ENCODE measurements at places on chromosomes 16 and 17.

DNA sequence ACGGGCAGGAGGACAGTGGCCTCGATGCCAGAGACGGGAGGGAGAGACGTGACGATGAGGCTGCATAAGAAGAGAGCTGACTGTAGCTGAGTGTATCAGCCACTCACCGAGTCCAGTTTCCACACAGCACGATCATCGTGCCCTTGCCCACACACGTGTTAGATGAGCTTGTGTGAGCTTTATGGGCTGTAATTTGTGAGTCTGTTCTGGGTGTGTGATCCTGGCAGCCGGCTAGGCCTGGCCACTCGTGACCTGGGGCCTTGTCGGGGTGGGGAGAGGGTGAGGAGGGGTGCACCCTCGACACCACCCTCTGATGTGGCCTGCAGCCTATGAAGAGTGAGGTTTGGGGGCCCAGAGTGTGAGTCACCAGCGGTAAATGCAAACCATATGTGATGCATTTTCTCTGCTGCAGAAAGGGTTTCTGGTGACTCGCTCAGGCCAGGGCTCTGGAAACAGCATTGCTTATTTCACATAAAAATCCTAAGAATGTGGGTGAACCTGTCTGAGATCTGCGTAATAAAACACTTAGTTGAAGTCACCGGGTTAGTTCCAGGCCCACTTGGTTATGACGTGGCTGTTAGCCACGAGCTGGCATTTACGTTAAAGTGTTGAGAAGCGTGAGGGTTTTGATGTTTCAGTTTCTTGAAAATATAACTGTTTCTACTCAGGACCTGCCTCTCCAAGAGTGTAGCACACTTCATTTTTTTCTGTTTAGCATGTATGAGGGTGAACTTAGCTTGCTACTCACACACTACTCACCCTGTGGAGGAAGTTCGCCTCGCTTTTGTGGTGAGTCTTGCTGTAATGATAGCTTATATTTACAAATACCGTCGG, 4.2 kb downstream of the METRNL start:
- DNase-seq: peak; percentile 41

DNA sequence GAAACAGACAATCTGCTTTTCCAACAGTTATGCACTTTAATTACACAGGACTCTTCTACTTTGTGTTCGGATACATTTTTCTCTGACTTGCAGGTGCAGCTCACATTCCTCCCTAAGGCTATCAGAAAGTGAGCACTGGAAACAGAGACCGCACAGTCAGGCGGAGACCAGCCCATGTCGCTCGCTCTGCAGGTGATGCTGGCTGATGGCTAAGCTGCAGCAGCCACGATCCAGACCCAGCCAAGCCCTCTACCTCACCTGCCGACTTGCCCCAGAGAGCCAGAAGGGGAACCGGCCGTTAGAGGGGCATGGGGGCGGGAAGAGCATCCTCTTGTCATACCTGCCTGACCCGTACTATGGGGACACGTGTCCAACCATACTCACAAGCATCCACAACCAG, 33.8 kb downstream of the MAP1LC3B start:
- no peak for DNase-seq

GRCh38 chr17:72534776-72535175, 414.0 kb downstream of the SOX9 start:
- no peak for DNase-seq

GRCh38 chr16:69494991-69495392, 70.6 kb downstream of the CYB5B start:
- DNase-seq: peak; percentile 36

DNA sequence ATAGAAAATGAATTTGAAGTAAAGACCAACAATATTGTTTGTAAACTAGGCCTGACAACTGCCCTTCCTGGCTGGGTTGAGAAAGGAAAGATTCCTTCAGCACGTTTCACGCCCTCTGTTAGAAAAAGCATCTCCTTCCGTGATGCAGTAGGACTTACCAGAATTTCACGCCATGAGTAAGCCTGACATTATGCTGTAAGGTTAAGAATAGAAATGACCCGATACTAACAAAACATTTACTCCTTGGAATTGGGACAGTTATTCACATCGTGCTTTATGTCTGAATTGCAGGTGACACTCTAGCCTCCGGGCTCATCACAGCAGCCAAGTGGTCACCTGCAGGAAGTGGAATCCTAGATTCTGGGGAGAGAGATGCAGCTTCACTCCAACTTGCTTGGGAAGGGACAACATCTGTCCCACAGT, 17.5 kb downstream of the MARCHF10 start:
- no peak for DNase-seq

GRCh38 chr17:32713081-32713480, 163.8 kb downstream of the MYO1D start:
- no peak for DNase-seq

GRCh38 chr17:27455236-27455913, 873 bp upstream of the KSR1 start:
- no peak for DNase-seq

GRCh38 chr16:88423448-88423850, 29.6 kb upstream of the ZFPM1 start:
- no peak for DNase-seq

DNA sequence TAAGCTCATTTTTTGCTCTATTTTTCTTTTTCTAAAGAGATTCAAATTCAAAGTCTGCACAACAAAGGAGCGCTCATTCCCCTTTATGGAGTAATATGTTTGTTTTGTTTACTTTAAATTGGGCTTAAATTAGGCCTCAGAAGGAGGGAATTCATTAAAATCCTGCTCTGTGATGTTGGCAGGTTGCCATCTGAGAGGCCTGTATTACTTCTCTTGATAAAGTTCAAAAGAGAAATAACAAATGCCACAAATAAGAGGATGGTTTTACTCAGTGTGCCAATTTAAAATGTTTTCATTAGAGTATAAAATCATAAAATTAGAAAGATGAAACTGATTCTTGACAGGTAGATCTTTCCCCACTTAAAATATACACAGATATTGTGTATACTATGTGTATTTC, 54.5 kb upstream of the HLF start:
- no peak for DNase-seq

DNA sequence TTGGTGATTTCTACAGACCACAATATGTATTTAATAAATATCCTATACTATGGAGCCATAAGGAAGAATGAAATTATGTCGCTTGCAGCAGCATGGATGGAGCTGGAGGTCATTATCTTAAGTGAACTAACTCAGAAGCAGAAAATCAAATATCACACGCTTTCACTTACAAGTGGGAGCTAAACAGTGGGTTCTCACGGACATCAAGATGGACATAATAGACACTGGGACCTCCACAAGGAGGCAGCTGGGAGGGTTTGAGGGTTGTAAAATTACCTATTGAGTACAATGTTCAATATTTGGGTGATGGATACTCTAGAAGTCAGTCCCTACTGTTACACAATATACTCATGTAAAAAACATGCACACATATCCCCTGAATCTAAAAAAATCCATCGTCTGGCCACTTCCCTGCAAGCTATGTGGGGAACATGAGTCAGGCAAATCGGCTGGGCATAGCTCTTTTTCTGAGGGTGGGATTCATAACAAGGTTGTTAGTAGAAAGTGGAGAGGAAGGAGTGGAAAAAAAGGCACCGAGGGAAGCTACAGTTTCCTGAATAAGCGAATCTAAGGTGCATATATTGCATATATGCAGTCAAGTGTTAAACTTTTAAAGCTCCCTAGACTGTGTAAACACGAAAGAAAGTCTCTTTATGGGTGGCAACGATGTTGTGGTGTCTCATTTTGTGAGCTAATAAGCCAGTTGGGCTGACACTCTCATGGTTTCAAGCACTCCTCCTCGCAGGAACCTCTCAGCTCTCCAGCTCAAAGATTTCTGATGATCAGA, 135.2 kb upstream of the CPHXL start:
- no peak for DNase-seq

GRCh38 chr16:31216422-31217135, at the start of gene PYDC1:
Gene PYDC1 (minus strand): TSS chr16:31217135. CDS start chr16:31217028, 107 bp downstream.
- no peak for DNase-seq

GRCh38 chr16:84193480-84193879, 2.5 kb downstream of the ADAD2 start:
- DNase-seq: no peak

DNA sequence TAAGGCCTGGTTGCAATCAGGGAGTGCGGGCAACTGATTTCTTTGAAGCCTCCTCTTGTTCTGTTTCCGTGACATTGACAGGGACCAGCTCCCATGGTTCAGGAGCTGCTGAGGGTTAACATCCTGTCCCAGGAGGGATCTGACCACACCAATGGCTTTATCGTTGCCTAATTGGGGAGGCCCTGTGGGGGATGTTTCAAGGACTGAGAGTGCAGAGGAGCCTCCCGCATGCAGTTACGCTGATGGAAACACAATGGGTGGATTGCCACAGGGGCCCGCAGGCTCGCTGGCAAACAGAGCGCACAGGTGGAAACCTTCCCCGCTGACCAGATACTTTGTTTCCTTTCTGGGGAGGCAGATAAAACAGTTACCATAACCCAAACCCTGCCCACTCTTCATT, 23.8 kb upstream of the ABCC1 start:
- DNase-seq: no peak

DNA sequence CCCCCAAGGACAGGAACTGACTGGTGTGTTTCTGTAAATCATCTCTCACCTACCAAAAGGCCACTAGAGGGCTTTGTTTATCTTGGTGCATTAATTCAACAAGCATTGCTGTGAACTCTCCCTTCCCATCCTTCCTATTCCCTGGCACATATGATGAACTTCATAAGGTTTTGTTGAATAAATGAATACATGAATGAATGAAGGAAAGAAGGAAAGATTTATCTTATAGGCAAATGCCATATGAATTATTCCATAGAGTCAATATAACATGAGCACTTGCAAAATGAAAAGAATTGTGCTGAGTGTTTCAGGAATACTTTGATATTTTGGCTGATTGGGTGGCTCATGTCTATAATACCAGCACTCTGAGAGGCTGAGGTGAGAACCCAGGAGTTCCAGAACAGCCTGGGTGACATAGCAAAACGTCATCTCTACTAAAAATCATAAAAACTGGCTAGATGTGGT, 4.3 kb downstream of the SPDYE4 start:
- no peak for DNase-seq

DNA sequence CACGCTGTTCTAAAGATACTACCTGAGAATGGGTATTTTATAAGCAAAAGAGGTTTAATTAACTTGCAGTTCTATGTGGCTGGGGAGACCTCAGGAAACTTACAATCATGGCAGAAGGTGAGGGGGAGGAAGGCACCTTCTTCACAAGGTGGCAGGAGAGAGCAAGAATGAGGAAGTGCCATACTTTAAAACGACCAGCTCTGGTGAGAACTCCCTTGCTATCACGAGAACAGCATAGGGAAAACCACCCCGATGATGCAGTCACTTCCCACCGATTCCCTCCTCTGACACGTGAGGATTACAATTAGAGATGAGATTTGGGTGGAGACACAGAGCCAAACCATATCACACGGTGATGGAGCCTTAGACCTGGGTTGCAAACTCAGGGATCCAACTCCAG, 317.5 kb upstream of the EEF2KMT start:
- DNase-seq: no peak

DNA sequence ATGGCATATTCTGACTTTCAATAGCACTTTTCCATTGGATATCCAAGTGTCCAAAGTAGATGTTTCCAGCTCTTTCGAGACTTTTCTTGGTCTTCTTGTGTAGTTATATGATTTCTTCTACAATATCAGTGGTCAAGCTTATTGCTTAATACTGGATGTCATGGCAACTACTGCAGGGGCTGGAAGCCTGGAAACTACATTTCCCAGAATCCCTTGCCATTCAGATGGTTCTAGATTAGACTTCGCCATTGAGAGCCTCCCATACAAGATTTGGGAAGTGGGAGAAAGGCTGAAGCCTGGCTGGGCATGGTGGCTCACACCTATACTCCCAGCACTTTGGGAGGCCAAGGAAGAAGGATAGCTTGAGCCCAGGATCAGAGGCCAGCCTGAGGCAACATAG, 153.6 kb downstream of the C16orf95 start:
- no peak for DNase-seq

- DNase-seq: no peak
Measured at GRCh38 chr17:65220732-65221131, 83.6 kb downstream of the RGS9 start.

DNA sequence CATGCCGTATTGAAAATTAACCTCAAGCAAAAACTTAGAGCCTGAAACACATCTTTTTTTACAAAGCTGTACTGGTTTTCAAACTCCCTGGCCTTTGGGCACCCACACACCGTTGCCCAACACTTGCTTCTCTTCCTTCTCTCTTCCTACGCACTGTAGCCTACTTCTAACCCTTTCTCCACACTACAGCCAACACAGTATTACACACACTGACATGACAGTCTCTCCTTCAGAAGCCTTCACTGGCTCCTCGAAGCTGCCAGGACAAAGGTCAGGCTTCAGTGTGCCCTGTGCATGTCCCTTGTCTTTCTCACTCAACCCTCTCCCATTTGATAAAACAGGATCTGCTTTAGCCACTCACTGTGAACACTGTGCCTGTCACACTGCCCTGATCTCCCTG, 8.0 kb downstream of the FANCA start:
- no peak for DNase-seq

DNA sequence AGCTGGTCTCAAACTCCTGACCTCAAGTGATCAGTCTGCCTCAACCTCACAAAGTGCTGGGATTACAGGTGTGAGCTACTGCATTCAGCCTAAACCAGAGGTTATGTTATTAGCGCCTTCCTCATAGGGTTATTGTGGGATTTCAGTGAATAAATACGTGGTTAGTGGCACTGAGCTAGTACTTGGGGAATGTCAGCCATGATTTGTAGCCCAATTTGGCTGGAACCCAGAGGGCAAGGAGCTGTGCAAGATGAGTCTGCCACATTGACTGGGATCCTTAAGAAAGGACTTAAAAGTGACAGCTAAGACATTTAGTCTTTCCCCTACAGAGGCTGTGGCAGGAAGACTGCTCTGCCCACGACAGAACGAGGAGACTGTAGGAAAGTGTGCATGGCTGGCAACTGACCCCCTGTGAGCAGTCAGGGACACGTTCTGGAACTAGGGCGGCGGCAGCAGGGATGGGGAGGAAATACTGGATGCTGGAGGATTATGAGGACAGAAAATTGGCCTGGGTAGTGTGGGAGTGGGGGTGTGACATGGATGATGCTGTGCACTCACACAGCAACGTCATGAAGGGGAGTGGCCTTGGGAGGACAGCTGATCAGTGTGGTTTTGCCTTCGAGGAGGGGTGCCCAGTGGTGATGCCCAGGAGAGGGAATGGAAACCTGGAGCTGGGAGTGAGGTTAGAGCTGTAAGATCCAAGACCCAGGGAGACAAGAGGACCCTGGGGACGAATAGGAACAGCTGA, 14.6 kb downstream of the ATP5PD start:
- peak; percentile 65 for DNase-seq

DNA sequence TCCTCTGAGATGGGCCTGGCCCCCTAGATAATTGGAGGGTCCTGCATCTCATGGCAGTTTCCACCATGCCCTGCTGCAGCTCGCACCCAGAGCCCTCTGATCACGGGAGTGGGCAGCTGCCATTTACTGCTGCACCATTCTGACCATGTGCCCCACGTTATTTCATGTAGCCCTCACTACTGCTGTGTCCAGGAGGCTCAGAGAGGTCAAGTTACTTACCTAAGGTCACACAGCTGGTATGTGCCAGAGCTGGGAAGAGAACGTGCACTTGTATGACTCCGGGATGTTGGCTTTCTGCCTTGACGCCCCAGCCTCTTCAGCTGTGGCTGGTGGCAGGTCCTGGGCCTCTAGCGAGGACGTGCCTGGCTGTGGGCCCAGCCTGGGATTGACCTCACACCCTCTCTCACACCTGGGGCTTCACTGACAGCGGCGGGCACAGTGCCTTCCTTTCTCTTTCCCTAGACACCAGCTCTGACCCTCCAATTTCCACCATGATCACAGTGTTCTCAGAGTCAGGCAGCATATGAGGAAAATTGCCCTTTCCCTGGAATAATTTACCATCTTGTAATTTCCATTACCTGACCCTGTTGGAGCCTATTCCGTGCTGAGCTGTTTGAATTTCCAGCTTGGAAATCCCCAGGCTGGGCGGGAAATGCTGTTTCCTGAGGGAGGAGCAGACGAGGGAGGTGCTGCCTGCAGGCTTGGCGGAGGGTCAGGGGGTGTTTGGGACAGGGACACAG, 18.5 kb upstream of the DOC2B start:
- DNase-seq: no peak

All from activated CD4-positive, alpha-beta T cell treated with anti-CD3 and anti-CD28 coated beads for 4 hours (primary cell).